ENCODE measurements at places on chromosomes 3 and 15.

DNA sequence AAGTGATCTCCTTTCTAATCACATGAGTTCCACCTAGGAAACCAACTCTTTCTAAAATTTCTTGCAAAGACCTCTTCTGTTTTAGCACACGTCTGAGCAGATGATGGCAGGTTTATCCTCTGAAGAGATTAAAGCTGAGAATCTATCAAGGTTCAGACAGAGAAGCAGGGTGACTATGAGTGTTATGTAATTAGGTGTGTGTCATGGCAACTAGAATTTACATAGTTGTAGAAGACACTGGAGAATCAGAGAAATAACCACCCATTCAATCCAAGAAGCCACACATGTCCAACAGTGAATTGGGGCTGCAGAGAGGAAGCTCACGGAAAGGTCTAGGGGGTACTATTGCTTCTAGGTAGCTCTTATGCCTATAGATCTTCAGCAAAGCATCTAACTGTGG lies 600.5 kb downstream of the PYDC2 start:
- DNase-seq, result no peak

DNA sequence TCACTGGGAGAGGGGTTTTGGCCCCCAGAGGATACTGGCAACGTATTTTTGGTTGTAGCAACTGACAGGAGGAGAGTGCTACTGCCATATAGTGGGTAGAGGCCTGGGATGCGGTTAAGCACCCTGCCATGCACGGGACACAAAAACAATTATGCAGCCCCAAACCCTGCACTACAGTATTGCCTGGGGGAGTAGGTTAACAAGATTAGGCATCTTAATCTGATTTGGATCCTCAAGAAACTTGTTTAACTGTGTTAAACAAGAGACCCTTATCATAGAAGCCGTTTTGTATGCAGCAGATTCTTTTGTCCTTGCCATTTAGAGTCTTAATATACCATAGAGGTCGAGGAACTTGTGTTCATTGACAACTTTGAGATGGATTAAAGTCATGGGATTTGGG lies 3.4 kb downstream of the PHLDB2 start:
- no peak for DNase-seq

GRCh38 chr3:109356442-109357155 lies 19.3 kb upstream of the DPPA4 start:
- no peak for DNase-seq

GRCh38 chr15:73939138-73939537 lies 12.9 kb downstream of the LOXL1 start:
- DNase-seq, result peak; percentile 29

All from Right ventricle myocardium superior (tissue), 1 donor.